ENCODE measurements at places on chromosomes 5 and 9. TPM values are rescaled to one million over a fixed set of nuclear protein-coding genes. Genes with fewer than 3 reads are reported as not detected.

The S1PR3 gene
- total RNA-seq, result 30.3 TPM

GRCh38 chr9:36842560-36843530 lies 191.2 kb downstream of the PAX5 start:
- DNase-seq, result no peak

GRCh38 chr9:122498883-122499288 lies 11.7 kb upstream of the OR1J2 start:
- no peak for DNase-seq

The PCDHGA10 gene
- 4.5 TPM for total RNA-seq

The CCDC192 gene
- total RNA-seq, result not detected

The PCDHGC5 gene
- total RNA-seq, result 0.98 TPM

DNA sequence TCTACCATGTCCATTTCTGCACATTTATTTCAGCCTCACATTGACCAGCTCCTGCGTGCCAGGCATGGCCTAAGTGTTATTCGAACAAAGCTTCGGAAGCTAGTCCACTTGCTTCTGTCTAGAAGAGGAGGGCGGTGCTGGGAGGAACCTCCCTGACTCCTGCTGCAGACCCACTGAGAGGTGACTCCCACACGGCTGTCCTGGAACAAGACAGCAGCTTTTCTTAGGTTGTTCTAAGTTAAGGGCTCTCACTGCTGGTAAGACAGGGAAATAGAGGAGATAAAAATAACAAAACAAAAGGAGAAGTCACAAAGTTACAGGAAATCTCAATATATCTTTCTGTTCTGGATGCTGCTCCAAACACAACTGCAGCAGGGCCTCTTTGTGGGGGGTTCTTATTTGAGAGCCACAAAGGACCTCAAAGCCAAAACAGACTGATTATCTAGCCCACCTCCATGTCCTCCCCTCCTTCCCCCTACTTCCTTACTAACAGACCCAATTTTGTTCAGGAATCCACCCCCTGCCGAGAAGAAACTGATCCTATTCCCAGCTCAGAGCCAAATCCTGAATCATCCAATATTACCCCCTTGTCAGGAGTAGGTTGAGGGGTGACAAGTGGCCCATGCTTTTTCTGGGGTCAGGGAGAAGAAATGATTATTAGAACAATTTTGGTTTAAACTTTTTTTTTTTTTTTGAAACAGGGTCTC lies 28.4 kb upstream of the KCNIP1 start:
- no peak for DNase-seq

The HAVCR2 gene
- 17.2 TPM for total RNA-seq

The RUSC2 gene
- total RNA-seq, result 14.8 TPM

DNA sequence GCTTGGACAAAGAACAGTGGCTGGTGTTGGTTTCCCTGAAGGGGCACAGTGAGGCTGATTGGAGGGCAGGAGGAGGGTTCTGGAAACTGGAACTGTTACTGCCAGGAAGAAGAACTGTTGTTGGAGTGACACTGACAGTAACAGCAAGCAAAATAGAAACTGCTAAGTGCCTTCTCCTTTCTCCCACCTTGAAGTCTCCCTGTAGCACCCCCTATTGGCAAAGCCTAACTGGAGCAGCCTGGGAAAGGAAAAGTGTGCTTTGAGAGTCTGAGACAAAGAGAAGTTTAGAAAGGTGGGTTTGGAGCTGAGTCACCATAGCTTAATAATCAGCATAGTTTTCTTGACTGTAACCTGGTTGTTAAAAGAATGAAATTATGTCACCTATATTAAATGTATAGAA lies 2.5 kb upstream of the TMEM174 start:
- no peak for DNase-seq

GRCh38 chr9:17847908-17848307 lies 269.0 kb downstream of the SH3GL2 start:
- DNase-seq, result no peak

DNA sequence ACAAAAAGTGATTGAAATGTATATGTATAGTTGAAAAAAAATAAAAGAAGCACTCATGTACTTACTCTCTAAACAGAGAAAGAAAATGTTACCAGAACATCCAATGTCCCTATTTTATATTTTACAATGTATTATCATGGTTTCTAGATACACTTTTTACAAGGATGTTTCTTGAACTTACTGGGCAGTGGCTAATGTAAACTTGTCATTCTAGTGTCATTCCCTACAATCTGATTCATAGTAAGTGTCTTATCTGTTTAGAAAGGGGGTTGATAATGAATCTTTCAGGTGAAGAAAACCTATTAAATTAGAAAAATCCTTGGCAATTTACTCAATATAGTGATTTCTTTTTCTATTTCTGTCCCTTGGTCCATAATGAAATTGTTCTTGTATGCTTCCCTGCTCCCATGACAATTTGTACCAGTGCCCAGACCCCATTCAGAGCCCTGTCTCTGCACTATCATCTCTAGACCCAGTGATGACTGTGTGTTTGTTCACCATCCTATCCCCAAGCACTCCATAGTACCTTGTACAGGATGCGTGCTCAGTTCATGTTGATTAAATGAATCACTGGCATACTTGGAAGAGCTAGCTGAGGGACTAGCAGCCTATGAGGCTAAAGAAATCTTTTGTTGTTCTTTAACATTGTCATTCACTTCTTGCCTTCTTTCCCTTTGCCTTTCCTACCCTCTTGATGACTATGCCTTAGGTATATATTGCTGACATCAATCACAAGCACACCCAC lies 101.2 kb downstream of the HMHB1 start:
- DNase-seq, result no peak

The PCDHB16 gene
- total RNA-seq, result 2.1 TPM

DNA sequence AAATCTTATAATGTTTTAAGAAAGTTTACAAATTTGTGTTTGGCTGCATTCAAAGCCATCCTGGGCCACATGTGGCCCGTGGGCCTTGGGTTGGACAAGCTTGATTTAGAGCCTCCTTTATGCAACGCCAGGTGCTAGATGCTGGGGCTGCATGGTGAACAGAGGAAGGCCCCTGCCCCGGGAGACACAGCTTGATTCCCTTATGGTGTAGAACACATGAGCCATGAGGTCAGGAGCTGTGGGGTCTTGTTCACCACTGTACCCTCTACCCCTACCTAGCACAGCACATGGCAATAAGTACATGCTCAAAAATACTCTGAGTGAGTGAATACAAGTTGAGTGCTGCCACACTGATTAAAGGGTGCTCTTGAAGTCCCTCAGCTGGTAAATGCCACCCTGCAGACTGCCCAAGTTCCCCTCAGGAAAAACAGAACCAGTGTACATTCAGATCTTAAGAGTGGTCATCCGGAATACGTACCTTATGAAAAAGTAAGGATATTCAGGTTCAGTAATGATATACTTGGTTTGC lies 71.9 kb downstream of the ARRDC3 start:
- DNase-seq, result peak; percentile 74

The TLX3 gene
- not detected for total RNA-seq

DNA sequence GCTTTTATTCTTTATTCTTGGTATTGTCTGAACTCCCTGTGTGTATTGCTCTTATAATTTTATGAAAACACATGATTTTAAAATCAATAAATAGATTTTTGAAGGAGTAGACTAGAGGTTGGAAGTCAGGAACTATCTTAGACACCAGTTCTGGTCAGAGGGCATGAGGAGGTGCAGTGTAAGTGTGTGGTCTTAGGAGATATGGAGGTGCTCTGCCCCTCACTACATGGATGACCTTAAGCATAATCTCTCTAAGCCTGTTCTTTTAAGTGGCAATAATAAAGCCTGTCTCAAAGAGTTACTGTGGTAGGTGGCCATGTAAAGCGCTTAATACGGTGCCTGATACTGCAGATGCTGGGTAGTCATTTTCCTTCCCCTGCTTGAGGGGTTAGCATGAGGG lies 34.0 kb downstream of the RPS23 start:
- DNase-seq, result no peak

GRCh38 chr5:112861638-112861985 lies 525 bp downstream of the SRP19 start:
- no peak for DNase-seq

DNA sequence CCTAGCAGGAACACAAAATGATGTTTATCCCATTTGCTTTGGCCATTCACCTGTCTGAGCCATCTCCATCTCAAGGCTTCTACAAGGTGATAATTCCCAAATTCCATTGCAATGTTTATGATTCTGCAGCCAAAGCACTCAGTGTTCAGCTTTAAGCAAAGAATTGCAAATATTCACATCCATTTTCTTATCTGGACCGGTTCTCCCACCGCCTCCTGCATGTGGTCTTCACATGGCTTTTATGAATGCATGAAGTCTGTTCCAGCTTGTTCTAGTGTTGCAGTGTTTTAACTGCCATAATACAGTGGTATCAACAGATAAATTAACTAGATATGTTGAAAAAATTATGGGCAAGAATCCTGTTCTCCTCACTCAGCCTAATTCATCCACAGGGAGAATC lies 443.0 kb upstream of the KLF4 start:
- DNase-seq, result no peak

DNA sequence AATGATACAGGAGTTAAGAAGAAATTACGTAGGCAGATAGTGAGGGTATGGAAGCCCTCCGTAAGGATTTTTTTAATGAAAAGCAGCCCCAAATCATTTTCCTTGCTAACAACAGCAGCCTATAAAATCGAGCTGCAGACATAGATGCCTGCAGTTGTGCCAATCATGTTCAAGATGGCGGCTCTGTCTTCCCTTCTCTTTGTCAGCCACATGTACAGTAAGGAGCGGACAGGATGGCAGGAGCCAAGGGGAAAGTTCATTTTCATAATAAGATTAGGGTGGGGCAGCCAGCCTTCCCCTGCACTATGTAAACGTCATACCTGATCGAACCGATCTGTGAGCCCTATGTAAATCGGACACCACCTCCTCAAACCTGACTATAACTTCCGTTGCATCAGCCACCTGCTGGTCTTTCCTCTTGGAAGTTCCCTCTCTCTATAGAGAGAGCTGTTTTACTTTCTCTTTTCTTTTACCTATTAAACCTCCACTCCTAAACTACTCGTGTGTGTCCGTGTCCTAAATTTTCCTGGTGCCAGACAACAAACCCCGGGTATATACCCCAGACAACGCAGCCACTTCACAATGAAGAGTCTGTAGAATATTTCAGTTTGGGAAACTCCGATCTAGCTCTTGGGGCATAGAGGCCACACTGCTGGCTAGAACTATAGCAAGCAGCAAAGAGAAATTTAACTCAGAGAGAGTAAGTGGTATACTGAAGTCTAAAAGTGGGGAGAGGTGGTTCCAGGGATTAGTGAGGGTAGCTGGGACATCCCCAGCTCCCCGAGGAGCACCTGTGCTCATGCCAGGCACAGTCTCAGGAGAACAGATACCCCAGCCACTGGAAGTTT lies 20.8 kb upstream of the SLC24A2 start:
- DNase-seq, result no peak

GRCh38 chr5:169993485-169993790 lies 13.1 kb upstream of the INSYN2B start:
- no peak for DNase-seq

The EQTN gene
- total RNA-seq, result not detected

The TMOD1 gene
- 2.4 TPM for total RNA-seq

DNA sequence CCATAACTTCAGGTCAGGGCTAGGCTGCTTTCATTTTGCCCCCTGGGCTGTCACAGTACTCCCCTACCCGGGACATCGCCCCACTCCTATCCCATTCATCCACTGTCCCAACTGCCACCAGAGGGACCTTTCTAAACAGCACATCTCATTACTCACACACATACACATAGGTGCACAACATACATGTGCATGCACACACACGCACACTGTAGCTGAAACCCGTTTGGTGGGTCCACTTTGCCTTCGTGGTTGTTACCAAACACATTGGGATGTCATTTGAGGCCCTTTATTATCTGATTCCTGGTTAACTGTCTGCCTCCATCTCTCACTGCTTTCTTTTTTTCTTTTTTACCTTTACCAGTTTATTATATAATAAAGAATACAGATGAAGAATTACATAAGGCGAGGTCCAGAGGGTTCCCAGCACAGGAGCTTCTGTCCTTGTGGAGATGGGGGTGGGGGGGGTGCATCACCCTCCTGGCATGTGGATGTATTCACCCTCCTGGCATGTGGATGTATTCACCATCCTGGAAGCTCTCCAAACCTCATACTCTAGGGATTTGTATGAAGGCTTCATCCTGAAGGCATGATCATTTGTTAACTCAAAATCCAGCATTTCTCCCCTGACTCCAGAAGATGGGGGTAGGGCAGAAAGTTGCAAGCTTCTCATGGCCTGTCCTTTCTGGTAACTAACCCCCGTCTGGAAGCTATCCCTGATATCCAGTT lies 186.0 kb downstream of the GOLPH3 start:
- peak; percentile 15 for DNase-seq

GRCh38 chr5:114054594-114054993 lies 307.3 kb upstream of the KCNN2 start:
- no peak for DNase-seq

The OBP2B gene
- not detected for total RNA-seq

GRCh38 chr5:136674178-136674577 lies 308.8 kb upstream of the TRPC7 start:
- no peak for DNase-seq

DNA sequence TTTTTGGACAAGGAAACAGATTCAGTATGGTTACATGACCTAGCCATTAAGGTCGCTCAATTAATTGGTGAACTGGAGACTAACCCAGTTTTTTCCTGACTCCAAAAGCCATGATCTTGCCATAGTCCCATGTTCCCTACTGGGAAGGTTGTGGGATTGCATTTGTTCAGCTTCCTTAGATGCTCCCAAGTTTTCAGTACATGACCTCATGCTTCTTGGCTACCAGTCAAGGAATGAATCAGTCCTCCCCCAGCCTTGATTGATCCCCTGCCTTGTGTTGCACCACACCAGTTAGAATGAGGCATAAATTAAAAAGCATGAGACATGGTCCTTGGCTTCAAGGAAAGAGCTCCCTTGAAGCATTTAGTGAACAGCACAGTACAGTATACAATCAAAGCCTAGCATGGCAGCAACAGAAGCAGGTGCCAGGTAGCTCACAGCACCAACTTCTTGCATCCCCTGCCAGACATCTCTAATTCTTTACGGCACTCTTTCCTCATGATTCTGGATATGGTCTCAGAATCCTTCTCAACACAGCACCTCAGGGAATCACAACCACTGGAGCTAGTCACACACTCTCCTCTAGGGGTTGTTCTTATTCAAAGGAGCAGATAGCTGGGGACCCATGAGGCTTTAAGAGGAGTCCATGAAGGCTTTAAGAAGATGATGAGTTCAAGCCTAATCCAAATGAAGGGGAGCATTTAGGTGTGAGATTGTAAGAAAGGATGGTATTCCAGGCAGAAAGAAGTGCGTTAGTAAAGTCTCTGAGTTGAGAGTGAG lies 295.5 kb upstream of the CLINT1 start:
- no peak for DNase-seq

The CAMK4 gene
- 11.5 TPM for total RNA-seq

GRCh38 chr5:111863801-111864200 lies 106.8 kb upstream of the NREP start:
- no peak for DNase-seq

Data from spleen (tissue), 13 donors.